WTC11 (cell line): ENCODE measurements at places on chromosomes 2 and 18. TPM values are rescaled to one million over a fixed set of nuclear protein-coding genes. Genes with fewer than 3 reads are reported as not detected.

- DNase-seq, result no peak
These were observed 33.0 kb upstream of the ST6GAL2 start for GRCh38 chr2:106919012-106919411.

GRCh38 chr2:172885996-172886395 is 150.4 kb downstream of the RAPGEF4 start:
- no peak for DNase-seq

GRCh38 chr2:8799004-8799403 is 38.4 kb downstream of the KIDINS220 start:
- DNase-seq, result no peak

The LRP1B gene
- 0.14 to 0.52 TPM (median 0.44 TPM) in 3 replicates for total RNA-seq

GRCh38 chr2:6970976-6971480 is 53.8 kb downstream of the RNF144A start:
- no peak for DNase-seq

DNA sequence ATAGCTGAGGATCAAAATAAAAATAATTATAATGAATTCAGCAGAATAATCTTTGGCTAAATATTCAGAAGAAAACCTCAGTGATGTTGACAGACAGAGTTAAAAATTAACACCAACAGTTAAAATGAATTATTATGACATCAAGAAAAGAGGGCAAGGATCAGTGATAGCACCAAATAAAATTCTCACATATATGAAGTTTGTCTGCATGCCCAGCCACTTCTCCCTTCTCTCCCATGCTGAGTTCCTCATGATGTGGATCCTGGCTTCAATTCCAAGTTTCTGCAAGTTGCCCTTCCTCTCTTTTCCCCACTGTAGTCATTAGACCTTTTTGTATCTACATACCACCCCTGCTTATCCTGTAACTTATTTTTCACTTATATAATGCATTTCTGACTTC is 6.8 kb downstream of the STRADB start:
- DNase-seq, result no peak

The FBXO36 gene
- total RNA-seq, result 4.0 to 5.3 TPM (median 4.6 TPM) in 3 replicates

- DNase-seq, result no peak
These were observed 4.7 kb downstream of the ASB1 start for GRCh38 chr2:238431456-238431855.

GRCh38 chr2:25076749-25077148 is 34.9 kb downstream of the EFR3B start:
- DNase-seq, result no peak

DNA sequence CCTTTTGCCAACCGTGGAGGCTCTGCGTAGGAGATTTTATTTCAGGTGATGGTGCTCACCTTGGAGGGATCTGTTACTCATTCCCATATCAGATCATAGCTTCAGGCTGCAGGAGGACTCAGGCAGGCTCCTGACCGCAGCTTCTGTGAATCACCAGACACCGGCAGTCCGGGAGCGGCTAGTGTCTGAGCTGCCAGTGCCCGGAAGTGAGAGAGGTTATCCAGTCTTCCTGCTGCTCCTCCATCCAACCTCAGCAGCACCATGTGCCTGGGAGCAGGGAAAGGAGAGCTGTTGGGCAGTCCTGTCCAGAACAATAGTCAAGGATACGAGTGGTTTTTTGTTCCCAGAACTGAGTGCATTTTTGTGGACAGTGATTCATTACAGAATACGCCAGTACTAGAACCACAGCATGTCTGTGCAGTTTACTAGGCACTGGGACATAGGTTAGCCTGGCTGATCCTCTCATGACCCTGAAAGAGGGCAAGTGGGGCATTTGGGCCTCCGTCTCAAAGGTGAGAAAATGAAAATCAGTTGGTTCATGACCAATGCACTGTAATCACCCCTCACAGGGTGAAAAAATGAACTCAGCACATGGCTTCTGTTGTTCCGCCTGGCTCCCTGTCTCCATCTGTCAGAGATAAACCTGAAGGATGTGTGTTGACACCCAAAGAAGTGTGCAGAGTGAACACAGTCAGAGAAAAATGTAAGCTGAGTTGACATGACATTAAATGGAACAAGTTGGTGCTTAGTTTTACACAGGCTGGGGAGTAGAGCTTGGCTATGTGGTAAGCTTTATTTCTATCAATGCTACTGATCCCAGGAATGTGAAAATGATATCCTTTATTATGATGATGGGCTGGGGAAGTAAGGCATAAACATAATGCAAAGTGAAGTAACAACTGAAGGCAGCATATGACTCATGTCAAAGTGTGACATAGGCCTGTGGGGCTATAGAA is 12.2 kb downstream of the FHOD3 start:
- DNase-seq, result no peak

GRCh38 chr18:7758764-7759163 is 191.6 kb downstream of the PTPRM start:
- DNase-seq, result no peak

DNA sequence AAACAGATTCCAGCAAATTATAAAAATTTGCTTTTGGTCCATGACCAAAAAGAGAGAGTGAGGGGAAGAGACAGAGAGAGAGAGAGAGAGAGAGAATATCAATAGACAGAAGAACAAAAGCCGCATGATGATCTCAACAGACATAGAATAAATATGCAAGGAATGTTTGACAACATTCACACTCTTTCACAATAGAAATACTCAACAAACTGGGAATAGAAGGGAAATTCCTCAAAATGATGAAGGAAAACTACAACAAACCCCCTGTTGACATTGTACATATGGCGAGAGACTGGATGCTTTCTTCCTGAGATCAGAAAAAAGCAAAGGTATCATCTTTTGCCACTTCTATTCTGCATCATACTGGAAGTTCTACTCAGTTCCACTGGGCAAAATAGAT is 309.7 kb downstream of the RAD51AP2 start:
- DNase-seq, result no peak

The DPP10 gene
- 4.0 to 6.0 TPM (median 5.5 TPM) in 3 replicates for total RNA-seq

The DSEL gene
- total RNA-seq, result 29.3 to 33.4 TPM (median 30.1 TPM) in 3 replicates

The TMEM198 gene
- 7.1 to 8.1 TPM (median 7.3 TPM) in 3 replicates for total RNA-seq

GRCh38 chr2:60992985-60993392 is 24.5 kb upstream of the PEX13 start:
- no peak for DNase-seq

DNA sequence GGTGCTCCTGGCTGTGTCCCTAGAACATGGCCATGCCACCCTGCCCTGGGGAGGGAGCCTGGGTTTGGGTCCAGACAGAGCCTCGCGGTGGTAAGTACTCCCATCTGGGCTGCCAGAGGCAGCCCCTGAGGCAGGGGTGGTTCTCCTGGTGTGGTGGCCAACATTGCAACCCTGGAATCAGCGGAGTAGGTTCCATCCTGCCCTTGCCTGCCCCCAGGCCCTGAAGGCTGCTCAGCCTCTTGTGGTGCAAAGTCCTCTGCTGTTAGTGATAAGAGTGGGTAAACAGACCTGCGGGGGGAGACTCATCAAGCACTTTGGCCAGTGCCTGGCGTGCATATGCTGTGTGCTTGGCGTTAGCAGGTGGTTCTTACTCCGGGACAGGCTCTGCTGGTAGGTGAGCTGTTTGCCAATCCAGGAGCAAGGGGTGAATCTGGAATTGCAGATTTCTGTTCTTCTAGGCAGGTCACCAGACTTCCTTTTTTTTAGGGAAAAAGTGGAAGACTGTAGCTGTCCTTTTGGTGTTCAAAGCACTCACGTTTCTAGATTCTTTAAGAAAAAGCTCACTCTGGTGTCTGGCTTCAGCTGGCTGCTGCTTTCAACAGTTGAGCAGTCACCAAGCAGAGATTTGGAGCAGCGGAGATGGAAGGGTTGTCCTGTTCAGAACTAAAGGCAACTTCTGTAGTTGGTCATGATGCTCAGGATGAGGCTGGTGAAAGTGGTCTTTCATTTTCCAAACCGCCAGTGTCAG is 3.2 kb downstream of the CNNM3 start:
- no peak for DNase-seq

DNA sequence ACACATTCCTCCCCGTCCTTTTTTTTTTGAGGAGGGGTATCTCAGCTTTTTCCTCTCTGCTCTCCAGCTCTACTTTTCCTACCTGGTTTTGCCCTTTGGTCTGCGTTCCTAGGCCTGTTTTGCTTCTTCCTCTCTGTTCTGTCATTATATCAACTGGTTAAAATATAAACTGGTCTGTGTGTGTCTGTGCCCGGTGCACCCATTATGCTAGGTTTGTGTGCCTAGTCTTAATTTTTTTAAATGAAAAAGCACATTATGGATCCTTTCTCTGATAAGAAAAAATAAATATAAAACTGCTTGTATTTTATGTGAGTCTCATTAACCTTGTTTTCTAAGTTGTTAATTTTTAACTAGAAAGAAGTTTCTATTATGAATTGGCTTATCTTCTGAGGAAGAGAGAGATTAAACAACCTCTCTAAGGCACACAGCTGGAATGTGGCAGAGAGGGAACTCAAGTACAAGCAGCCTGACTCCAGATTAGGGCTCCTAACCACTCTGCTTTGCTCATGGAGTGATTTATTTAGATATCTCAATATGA is 17.4 kb downstream of the SLC38A11 start:
- no peak for DNase-seq

The FLACC1 gene
- total RNA-seq, result 0.17 to 0.62 TPM (median 0.23 TPM) in 3 replicates

- DNase-seq, result no peak
These were observed 21.6 kb upstream of the FLACC1 start for GRCh38 chr2:201378496-201379397.

The MTLN gene
- total RNA-seq, result 42.2 to 50.5 TPM (median 44.1 TPM) in 3 replicates

The DSC3 gene
- 2.1 to 2.8 TPM (median 2.6 TPM) in 3 replicates for total RNA-seq
